Psoas muscle (tissue), 8 donors: ENCODE measurements at places on chromosomes 13 and 19.

GRCh38 chr19:47896773-47897172 is 10.7 kb upstream of the SULT2A1 start:
- DNase-seq = no peak

- no peak for DNase-seq
Measured at GRCh38 chr13:109180905-109181425, 551.6 kb downstream of the MYO16 start.

- no peak for DNase-seq
Measured at GRCh38 chr13:31970231-31970930, 61.2 kb upstream of the FRY start.

- DNase-seq = no peak
Measured at GRCh38 chr13:110000534-110001345, 214.4 kb upstream of the IRS2 start.

DNA sequence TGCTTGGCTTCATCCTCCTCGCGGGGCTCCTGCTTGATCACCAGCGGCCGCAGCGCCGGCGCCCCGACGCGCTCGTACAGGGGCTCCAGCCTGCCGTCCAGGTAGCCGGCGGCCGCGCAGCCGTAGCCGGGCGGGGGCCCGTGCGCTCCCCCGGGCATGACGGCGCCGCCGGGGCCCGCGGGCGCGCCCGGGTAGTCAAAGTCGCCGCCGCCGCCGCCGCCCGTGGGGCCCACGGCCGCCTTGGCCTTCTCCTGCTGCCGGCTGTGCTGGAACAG is 497 bp downstream of the CEBPA start:
- no peak for DNase-seq

- DNase-seq = no peak
Measured at GRCh38 chr13:45658586-45659235, 43.2 kb upstream of the ERICH6B start.

GRCh38 chr13:43026262-43026661 is 2.9 kb downstream of the DNAJC15 start:
- no peak for DNase-seq

GRCh38 chr19:32406161-32407003 is 812 bp downstream of the DPY19L3 start:
- no peak for DNase-seq

- DNase-seq = no peak
Measured at GRCh38 chr19:18960370-18960769, 19.4 kb upstream of the HOMER3 start.

GRCh38 chr19:19115954-19116353 is 22.3 kb downstream of the TMEM161A start:
- DNase-seq = peak; percentile 78

- DNase-seq = no peak
Measured at GRCh38 chr13:28451482-28452217, 43.3 kb downstream of the FLT1 start.

- peak; percentile 73 for DNase-seq
Measured at GRCh38 chr13:112690283-112690929, 568 bp downstream of the ATP11A start.

- DNase-seq = no peak
Measured at GRCh38 chr13:75910591-75910990, 274.5 kb downstream of the LMO7 start.

- peak; percentile 61 for DNase-seq
Measured at GRCh38 chr19:7862413-7862951, 11.7 kb downstream of the PRR36 start.

DNA sequence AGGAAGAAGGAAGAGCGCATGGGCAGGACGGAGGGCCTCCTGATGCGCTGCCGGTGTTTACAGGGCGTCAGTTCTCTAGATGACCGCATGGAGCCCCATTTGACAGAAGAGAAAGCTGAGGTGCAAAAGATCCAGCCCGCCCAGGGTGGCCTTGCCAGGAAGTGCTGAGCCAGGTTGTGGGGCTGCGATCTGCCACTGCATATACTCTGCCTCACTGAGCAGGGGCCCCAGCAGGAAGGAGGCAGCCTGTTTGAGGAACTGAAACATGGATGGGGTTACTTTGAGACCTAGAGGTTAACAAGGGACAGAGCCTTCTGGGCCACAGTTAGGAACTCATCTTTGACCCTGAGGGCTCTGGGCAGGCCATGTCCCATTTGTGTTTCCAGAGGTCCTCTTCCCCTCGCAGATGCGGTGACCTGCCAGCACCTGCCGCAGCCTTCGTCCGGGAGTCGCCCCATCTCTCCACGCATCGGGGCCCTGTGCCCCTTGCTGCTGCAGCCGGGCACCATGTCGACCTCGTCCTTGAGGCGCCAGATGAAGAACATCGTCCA is 3.2 kb downstream of the EPN1 start:
- peak; percentile 67 for DNase-seq

DNA sequence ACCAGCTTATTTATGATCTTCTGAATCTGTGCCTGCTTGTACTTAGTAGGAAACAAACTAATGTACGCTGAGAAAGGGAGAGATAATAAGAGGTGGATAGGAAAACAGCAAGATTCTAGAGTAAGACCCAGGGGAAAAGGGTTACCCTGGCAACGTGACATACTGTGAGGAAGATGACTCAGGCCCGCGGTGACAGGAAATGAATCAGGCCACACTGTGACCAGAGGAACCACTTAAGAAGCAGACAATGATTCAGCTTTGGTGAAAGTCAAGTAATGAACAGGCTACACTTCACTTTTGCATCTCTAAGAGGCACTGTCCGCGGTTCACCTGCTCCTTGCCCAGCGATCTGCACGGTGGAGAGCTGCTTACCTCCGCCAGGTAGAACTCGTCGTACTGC is 158.2 kb downstream of the NALCN start:
- no peak for DNase-seq

GRCh38 chr13:75073786-75074185 is 408.2 kb downstream of the TBC1D4 start:
- no peak for DNase-seq

- no peak for DNase-seq
Measured at GRCh38 chr19:41698746-41699230, 9.6 kb upstream of the CEACAM5 start.

GRCh38 chr13:46097015-46097414 is 7.8 kb downstream of the CPB2 start:
- no peak for DNase-seq

GRCh38 chr19:57642396-57643046 is 9.6 kb downstream of the ZNF211 start:
- no peak for DNase-seq

GRCh38 chr13:51559946-51560735 is 24.1 kb upstream of the WDFY2 start:
- no peak for DNase-seq

- peak; percentile 12 for DNase-seq
Measured at GRCh38 chr13:33918199-33918932, 100.4 kb downstream of the RFC3 start.

DNA sequence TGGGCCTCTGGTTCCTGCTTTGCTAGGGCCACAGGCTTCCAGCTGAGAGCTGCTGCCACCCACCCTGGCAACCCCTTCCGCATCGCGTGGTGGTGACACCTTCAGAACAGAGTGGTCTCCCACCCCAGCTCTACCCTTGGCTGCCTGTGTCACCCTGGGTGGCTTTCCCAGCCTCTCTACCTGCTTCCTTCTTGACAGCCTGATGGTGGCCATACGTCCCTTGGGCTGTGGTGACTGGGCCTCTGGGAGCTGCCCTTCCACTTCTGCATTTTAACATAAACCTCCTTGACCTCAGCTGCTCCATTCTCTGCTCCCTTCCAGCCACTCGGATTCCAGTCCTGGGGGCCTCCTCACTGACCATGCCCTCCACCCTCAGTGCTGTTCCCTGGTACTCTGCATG is 17.0 kb downstream of the PAK4 start:
- no peak for DNase-seq

GRCh38 chr19:49186108-49186507 is 28.5 kb downstream of the TRPM4 start:
- no peak for DNase-seq

DNA sequence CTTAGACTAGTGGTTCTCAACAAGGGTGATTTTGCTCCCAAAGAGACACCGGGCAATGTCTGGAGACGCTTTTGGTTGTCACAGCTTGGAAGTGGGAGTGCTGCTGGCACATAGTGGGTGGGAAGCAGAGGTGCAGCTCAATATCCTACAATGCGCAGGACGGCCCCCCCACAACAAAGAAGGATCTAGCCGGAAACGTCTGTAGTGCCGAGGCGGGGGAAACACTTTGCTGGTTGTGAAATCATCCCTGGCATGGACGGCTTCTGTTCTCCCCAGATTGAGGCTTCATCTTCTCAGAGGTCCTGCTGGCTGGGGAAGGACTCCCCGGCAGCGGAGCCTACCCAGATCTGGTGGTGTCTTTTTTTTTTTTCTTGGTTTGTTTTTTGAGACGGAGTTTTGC is 13.4 kb upstream of the SYT5 start:
- DNase-seq = no peak

DNA sequence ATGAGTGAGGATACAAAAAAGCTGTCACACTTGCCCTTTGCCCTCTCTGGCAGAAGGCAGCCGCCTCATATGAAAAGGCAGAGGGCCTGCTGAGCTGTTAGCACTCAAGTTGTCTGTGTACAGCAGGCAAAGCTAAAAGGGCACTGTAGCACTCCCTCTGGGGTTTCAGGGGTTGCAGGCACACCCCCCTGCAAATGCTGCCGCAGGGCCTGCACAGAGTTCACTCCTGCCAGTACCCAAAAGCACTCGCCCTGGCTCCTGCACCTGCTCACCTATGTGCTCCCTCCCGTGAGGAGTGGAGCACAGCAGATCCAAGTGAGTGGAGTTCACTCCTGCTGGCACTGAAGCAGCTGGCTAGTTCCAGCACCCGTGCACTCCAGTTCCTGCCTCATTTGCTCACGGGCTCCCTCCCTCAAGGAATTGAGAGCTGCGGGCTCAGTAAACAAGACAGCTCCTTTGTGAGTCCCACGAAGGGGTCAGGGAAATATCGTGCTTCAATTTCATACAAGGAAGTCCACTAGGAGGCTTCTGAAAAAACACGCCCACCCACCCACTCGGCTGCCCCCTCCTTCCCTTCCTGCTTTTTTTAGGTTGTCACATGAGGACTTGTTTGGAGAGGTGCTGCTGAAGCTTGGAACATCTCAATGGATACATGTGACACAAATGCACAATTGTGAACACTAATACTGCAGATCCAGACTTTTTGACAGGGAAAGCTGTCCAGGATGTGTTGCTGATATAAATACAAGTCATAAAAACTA is 9.9 kb upstream of the RCBTB2 start:
- peak; percentile 28 for DNase-seq

DNA sequence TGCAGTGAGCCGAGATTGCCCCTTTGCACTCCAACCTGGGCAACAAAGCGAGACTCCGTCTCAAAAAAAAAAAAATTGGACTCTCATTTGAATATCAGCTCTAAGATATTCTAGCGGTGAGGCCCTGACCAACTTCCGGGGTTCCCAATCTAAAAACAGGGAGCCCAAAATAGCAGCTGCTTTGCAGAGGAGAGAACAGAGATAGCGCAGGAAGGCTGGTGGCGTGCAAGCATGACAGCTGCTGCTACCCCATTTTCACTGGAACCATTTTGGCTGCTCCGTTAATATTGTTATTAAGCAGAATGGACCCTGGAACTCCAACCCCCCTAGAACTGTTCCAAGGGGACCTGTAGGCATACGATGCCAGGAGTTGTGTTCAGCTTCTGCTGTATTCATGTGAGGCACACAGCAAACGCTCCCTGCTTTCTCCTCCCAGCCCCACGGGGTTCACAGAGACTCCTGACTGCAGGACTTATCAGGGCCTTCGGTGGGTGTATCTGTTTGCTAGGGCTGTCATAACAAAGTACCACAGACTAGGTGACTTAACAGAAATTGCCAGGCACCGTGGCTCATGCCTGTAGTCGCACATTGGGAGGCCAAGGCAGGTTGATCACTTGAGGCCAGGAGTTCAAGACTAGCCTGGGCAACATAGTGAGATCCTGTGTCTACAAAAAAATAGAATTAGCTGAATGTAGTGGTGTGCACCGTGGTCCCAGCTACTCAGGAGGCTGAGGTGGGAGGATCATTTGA is 11.5 kb downstream of the STXBP2 start:
- no peak for DNase-seq

DNA sequence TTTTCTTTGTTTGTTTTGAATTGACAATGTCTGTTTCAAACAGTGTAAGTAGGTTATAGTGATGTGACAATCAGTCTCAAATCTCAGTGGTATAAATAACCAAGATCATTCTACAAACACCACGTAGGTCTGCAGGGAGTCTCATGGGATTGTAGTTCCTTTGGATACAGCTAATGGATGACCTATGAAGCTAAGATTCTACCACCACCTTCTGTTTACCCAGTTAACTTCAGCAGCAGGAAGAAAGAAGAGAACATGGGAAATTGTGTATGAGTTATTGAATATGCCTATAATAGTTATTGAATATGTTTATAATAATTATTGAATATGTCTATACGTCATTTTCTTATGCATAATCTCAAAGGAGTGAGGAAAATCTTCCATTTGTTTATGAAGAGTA is 63.9 kb upstream of the SLITRK5 start:
- DNase-seq = no peak

- no peak for DNase-seq
Measured at GRCh38 chr13:94309997-94310855, 169.3 kb downstream of the DCT start.

- peak; percentile 40 for DNase-seq
Measured at GRCh38 chr19:411723-412355, 2.9 kb upstream of the C2CD4C start.

DNA sequence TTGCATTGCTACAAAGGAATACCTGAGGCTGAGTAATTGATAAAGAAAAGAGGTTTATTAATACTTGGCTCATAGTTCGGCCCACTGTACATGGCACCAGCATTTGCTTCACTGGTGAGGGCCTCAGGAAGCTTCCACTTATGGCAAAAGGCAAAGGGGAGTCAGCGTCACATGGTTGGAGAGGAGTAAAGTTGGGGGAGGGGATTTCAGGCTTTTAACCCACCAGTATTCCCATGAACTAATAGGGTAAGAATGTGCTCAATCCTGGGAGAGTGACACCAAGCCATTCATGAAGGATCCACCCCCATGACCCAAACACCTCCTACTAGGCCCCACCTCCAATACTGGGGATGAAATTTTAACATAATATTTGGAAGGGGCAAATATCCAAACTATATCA is 82.5 kb upstream of the MYCBP2 start:
- no peak for DNase-seq

GRCh38 chr13:43353631-43354030 is 330.2 kb downstream of the DNAJC15 start:
- no peak for DNase-seq

DNA sequence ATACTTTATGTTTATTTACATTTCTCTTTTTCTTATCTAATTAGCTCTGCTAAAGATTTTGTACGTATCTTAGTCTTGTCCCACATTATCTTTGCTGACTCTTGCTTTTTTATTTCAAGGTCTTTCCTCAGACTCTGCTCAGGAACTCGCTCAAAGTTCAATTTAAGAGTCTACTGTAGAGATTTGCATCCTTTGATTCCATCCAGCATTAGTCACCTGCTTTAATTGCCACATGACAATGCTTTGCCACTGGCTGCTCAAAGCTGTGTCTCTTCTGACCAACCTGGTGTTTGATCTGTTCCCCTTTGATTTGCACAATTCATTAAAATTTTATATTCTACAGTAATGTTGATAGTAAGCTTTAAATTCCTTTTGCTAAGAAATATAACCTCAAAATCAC is 157.9 kb upstream of the FREM2 start:
- no peak for DNase-seq

- peak; percentile 35 for DNase-seq
Measured at GRCh38 chr13:28716511-28716910, 2.3 kb downstream of the SLC46A3 start.

- no peak for DNase-seq
Measured at GRCh38 chr13:24834902-24835510, 71.0 kb downstream of the RNF17 start.

GRCh38 chr13:21825186-21825585 is 154.3 kb downstream of the FGF9 start:
- no peak for DNase-seq

GRCh38 chr19:49749055-49749716 is 13.9 kb downstream of the TSKS start:
- DNase-seq = no peak
